ENCODE measurements at places on chromosomes 2 and 18.

DNA sequence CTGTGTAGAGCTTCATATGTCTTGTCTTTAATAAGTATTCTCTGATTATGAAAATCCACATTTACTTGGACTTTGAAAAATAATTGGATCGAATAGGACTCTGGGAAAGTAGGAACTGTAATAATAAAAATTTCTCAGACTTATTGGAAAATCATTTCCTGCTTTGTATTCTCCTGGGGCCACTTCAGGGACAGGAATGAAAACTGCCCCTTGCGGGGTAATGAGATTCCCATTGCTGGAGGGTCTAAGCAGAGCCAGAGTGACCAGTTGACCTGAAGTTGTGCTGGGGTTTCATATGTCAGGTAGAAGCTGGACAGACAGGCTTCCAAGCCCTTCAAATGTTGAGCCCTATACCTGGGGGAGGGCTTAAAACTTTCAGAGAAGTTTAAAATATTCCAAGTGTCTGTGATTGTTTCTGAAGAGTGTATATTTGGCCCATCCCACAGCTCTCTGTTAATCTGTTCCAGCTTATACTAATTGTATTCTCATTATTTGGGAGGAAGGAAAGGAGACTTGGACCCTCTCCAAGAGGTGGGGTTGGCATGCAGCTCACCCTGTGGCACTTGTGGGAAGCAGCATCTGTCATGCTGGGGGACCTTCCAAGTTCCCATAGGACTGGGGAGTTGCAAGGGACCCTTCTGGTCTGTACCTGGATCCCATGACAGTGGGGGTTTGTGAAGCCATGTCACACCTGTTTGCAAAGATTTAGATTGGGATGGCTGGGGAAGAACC is 268.7 kb upstream of the ATP5MC3 start:
- DNase-seq: no peak

GRCh38 chr2:121189661-121190381 is 95.2 kb downstream of the TFCP2L1 start:
- DNase-seq: no peak

- no peak for DNase-seq
Observed at GRCh38 chr2:157326698-157327097, 1.1 kb upstream of the ERMN start.

DNA sequence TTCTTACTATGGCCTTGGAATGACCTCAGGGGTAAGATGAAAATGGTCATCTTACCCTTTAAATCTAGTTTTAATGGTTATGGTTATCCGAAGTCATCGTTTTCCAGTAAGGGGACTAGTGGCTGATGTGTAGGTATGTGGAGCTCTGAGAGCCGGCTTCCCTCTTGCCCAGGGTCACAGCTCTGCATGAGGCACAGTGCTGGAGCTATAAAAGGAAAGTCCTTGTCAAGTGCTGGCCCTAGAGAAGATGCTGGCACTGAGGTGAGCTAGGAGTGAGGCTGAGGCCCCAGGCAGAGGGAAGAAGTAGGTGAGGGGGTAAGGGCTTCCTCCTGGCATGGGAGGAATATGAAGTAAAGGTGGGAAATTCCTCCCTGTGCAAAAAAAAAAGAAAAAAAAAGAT is 35.0 kb downstream of the SMARCAL1 start:
- DNase-seq: no peak

Measured in CD4-positive, alpha-beta T cell treated with Interleukin-21 for 1 hour (primary cell).